ENCODE measurements at places on chromosomes 11 and 22.

GRCh38 chr22:18095101-18095805 lies 15.4 kb upstream of the TUBA8 start:
- DNase-seq = no peak

GRCh38 chr11:58844361-58845005 lies at the start of gene GLYATL2:
Gene GLYATL2, minus strand, starts transcription at chr11:58844704. Its CDS starts 5,092 bp downstream, at chr11:58839612.
- no peak for DNase-seq

DNA sequence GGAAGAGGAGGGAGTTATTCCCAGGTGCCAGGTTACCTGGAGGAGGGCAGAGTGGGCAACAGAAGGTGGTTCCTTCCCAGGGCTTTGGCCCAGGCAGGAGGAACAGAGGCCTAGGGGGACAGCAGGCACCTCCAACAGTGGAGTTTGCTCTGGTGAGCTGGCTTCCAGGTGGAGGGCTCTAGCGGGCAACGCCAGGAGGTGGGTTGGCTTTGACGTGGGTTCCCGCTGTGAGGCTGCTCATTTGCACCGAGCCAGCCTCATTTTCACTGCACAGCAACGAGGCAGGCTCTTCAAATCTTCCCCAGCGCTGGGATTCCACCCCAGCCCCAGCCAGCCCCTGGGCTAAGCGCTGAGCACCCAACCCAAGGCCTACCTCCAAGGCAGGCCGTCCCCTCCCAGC lies 8.1 kb downstream of the IGSF9B start:
- DNase-seq = no peak

GRCh38 chr11:60854847-60855725 lies 664 bp downstream of the PTGDR2 start:
- DNase-seq = no peak

DNA sequence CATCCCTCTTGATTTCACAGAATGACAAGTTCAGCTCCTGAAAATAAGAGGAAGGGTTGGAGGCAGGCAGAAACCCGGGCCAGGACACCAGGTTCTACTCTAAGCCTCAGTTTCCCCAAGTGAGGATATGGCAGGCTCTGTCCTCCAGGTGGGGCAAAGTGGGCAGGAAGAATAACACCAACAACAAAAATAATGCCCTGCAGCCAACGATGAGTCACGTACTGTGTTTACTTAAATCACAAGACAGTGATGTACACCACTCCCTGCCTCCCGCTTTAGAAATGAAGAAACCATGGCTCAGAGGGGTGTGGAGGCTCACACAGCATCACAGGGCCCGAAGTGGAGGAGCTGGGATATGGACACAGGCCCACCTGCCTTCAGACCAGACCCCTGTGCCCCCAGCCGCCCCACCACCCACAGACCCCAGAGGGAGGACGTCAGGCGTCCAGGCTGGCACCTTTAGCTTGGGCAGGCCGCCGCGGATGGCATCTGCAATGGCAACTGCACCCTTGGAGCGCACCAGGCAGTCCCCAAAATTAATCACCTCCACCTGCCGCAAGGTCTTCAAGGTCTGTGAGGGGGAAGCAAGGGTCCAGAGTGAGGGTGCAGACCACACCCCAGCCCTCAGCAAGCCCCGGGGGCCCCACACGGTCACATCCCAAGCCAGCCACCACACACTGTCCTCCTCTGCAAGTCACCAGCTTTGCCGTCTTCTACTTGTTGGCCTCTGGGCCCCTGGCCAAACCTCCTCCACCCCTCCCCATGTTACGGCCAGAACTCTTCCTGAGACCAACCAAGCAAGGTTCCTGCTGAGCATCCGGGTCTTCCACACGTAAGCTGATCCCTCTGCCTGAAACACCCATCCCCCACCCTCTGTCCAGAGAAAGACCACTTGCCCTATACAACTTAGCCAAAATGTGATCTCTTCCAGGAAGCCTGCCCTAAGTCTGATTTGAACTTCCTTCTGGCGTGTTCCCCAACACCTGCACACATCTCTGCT lies 15.8 kb upstream of the CHADL start:
- DNase-seq = peak; percentile 25
